ENCODE measurements at places on chromosomes 4 and X. TPM values are rescaled to one million over a fixed set of nuclear protein-coding genes. Genes with fewer than 3 reads are reported as not detected.

DNA sequence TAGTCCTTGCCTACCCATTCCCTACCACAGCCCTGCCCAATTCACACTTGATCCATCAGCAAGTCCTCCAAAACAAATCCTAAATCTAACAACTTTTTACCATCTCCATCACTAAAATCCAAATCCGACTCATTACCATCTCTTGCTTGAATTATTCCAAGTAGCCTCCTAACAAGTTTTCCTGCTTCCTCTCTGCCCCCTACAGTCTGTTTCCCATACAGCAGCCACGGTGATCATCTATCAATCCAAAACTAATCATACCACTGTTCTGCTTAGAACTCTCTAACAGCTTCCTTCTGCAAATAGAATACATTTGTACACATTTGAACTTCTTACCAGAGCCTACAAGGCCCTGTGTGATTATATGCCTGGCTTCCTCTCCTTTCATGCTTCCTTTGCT lies 133.0 kb downstream of the SHROOM4 start:
- no peaks in the 10 kb centered on the region for H3K27me3 ChIP-seq
- H3K4me1 ChIP-seq, result no peaks in the 10 kb centered on the region
- H3K27ac ChIP-seq, result no peak overlapping the region

- H3K36me3 ChIP-seq, result no peaks in the 10 kb centered on the region
- H3K27me3 ChIP-seq, result peaks cover 60% of the 10 kb centered on the region
- H3K4me3 ChIP-seq, result no peak overlapping the region
- H3K27ac ChIP-seq, result no peak overlapping the region
These were observed 112.1 kb downstream of the DRD5 start for GRCh38 chr4:9893329-9894108.

DNA sequence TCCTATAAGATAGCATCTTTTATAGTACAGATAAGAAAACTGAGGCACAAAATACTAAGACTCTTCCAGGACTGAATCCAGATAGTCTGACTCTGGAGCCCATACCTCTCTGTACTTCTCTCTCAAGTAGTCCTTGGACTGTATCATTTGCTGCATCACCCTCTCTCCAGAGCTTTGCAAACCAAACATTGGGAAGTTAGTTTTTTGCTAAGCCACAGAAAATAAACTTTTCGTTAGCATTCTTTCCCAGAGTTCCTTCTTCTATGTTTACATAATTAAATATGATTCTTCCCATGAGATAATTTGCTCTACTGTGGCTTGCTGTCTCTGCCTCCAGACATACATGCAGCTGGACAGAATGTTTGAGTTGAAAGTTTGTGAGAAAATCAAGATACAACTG lies 22.0 kb downstream of the PPEF2 start:
- no peak overlapping the region for H3K4me3 ChIP-seq
- H3K36me3 ChIP-seq, result no peaks in the 10 kb centered on the region
- no peaks in the 10 kb centered on the region for H3K27me3 ChIP-seq
- H3K27ac ChIP-seq, result no peak overlapping the region
- DNase-seq, result no peak

- H3K4me1 ChIP-seq, result no peaks in the 10 kb centered on the region
- peak overlapping the region; percentile 22 for H3K27ac ChIP-seq
- H3K36me3 ChIP-seq, result no peaks in the 10 kb centered on the region
- H3K4me3 ChIP-seq, result no peak overlapping the region
- no peak for DNase-seq
These were observed 17.7 kb upstream of the AP1AR start for GRCh38 chr4:112213856-112214255.

DNA sequence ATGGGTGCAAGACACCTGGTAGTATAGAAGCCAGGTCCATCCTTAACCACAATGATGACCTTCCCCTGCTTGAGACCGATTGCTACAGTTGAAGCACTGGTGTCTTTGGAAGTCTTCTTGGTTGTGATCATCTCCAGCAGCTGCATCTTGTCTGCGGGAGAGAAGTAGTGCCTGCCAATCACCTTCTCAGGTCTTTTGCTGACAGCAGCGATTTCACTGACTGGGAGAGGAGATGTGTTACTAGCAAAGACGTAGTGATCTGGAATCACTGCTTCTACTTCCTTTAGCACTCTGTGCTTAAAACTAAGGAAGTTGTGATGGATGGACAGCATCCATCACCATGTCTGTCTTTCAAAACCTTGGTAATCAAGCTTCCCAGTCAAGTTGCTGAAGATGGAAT lies 25.9 kb downstream of the CPE start:
- H3K27ac ChIP-seq, result no peak overlapping the region
- no peak overlapping the region for H3K4me3 ChIP-seq
- DNase-seq, result no peak
- no peaks in the 10 kb centered on the region for H3K36me3 ChIP-seq

GRCh38 chr4:93855926-93856325 lies 27.4 kb downstream of the ATOH1 start:
- no peak overlapping the region for H3K27ac ChIP-seq
- H3K4me3 ChIP-seq, result no peak overlapping the region
- H3K27me3 ChIP-seq, result no peaks in the 10 kb centered on the region

The PCDH7 gene
- 28.6 TPM for total RNA-seq

The PABPC1L2A gene
- total RNA-seq, result not detected

The FAM13A gene
- total RNA-seq, result 19.3 TPM

The CFAP47 gene
- total RNA-seq, result not detected

All from PC-9 (cell line).